ENCODE measurements at places on chromosomes 7 and 10.
A peak's percentile ranks its signal among the peaks of the same experiment; 100 is the strongest.

GRCh38 chr10:63722537-63722936, 201.3 kb downstream of the REEP3 start:
- ATAC-seq: no peak

DNA sequence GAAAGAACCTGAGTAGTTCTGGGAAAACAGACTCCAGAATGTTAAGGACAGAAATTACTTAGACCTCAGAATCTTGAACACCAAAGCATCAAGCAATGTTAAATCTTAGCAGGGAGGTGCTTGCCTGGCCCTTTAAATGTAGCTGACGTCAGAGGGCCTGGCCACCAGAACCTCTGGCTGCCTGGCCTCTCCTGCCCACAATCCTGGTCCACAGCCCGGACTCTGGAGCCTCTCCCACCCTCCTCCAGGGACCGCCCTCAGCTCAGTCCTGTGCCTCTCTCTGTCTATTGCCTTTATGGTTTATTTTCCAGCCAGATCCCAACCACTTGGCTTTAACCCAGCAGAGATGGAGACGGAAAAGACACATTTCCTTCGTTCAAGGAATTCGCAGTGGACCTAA, 42.2 kb upstream of the EGR2 start:
- no peak for ATAC-seq

DNA sequence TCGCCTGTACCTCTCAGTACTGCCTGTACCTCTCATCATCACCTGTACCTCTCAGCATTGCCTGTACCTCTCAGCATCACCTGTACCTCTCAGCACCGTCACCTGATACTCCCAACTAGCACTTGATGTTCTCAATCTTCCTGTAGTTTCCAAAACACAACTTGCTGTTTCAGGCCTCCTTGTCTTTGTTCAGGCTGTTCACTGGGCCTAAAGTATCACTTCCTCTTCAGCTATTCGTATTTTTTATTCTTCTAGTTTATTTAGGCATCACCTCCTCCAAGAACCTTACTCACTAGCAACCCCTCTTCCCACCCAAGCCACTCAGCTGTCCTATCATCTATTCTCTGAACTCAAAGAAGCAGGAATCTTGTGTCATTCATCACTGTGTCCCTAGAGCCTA, 24.1 kb downstream of the OR6B1 start:
- no peak for ATAC-seq

- peak; percentile 82 for ATAC-seq
Measured at GRCh38 chr10:32207544-32207943, 139.4 kb downstream of the EPC1 start.

GRCh38 chr7:11843113-11843765, 11.2 kb upstream of the THSD7A start:
- no peak for ATAC-seq

DNA sequence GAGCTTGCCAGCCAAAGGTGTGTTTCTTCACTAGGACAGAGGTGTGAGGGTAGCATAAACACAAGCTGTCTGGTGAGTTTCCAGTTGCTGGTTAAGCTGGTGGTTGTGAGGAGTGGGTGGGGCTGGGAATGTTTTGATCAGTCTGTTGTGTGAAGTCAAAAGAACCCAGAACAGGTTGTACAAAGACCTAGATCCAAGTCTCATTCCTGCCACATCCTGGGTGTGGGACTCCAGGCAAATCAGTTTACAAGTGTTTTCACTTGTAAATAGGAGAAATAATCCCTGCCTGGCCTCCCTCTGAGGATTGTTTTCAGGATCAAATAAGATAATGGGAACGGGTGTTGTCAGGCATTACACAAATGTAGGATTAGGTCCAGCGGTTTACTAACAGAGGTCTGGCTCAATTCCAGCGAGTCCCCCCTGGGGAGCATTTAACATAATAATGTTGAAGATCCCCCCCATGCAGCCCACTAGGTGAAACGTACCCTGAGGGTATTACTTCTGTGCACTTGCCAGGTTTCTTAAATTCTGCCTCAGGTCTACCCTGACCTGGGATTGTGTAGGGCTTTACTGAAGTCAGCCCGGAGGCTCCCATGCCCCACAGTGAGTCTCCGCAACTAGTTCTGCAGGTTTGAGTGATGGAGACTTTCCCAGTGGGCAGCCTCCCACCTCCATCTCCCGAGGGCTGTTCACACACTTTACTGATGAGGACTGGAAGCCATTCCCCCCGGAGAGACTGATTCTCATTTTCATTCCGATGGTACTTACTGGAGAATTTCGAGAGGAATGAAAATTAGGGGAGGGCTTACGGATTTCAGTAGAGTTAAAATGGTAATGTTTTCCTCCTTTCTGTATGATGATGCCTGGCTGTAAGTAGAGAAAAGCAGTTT, 2.7 kb upstream of the FRAT2 start:
- no peak for ATAC-seq

Data from activated T-helper 17 cell treated with anti-CD3 and anti-CD28 coated beads, Interleukin-2, amount 50 U/mL, for 72 hours (primary cell).